Muscle of back (tissue), 13 donors: ENCODE measurements at places on chromosomes 1 and 21.

DNA sequence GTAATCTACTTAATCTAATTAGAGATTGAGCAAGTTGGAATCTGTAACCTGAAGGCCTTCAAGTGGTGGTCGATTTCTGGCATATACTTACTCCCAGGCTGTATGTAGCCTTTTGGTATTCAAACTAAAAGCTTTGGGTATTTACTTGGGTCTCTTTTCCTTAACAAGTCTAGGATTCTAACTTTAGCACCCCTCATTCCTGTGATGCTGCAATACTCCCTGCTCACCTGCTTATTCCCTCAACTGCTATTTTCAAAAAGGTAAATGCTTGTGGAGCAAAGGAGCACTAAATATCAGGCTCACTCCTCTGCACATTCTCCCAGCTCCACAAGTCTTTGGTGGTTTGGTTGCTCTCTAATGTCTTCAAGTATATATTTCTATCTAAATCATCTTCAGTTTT lies 68.0 kb upstream of the CYYR1 start:
- no peak for DNase-seq

DNA sequence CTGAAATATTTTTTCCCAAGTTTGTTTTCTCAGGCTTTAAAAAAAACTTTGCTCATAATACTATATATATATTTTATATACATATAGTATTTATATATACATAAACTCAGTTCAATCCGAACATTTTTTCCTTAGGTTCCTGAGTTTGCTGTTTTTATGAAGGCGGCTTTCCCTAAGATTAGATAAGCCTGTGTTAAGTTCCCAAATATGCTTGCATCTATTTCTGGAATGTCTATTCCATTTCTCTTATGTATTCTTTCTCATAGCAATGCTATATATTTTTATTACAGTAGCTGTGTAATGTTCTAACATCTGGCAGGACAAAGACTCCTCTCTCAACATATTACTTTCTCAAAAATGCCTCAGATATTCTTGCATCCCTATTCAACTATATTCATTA lies 45.9 kb downstream of the ADSS2 start:
- no peak for DNase-seq

DNA sequence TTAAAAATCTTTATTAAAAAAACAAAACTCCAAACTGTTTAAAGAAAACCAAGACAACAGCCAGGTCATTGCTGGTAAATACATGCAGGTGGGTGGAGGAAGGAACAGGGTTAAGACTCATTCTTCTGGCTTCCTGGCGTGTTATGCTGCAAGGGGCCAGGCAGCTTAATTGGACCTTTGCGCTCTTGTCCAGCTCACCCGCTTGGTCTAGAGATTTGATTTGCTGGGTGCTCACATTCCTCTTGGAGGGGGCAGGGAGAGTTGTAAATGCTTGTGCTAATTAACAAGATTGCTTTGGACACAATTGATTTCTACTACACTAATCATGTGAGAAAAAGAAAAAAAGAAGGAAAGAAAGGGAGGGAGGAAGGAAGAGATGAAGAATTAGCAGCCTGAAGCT lies 10.5 kb downstream of the CEP104 start:
- no peak for DNase-seq

- DNase-seq: peak; percentile 79
Measured at GRCh38 chr21:45011911-45012661, 62.3 kb upstream of the ADARB1 start.

DNA sequence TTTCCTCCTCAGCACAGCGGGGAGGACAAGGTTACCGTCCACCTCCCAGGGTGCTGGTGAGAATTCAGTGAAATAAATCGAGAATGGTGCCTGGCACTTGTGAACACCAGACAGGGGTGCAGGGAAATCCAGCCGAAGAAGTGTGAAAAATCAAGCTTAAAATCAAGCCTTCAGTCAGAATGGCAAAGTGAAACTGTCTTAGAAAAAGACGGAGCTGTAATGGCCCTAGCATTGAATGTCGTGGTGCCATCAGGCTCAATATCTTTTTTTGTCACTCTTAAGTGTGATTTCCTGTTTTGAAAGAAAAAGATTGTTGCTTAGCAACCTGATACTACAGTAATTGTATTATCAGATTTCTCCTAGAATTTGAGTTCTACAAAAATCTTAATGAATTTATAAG lies 22.1 kb downstream of the EDARADD start:
- no peak for DNase-seq

GRCh38 chr21:31558189-31558961 lies 101.1 kb upstream of the SOD1 start:
- DNase-seq: no peak

- DNase-seq: no peak
Measured at GRCh38 chr1:78301141-78301540, 189.6 kb upstream of the PTGFR start.

GRCh38 chr1:56374026-56374974 lies 205.1 kb downstream of the PLPP3 start:
- DNase-seq: peak; percentile 66

GRCh38 chr1:14765773-14766172 lies 167.3 kb downstream of the KAZN start:
- DNase-seq: no peak

- no peak for DNase-seq
Measured at GRCh38 chr1:70979881-70980280, 67.7 kb downstream of the PTGER3 start.

GRCh38 chr1:209455145-209455544 lies 128.4 kb upstream of the CAMK1G start:
- no peak for DNase-seq

DNA sequence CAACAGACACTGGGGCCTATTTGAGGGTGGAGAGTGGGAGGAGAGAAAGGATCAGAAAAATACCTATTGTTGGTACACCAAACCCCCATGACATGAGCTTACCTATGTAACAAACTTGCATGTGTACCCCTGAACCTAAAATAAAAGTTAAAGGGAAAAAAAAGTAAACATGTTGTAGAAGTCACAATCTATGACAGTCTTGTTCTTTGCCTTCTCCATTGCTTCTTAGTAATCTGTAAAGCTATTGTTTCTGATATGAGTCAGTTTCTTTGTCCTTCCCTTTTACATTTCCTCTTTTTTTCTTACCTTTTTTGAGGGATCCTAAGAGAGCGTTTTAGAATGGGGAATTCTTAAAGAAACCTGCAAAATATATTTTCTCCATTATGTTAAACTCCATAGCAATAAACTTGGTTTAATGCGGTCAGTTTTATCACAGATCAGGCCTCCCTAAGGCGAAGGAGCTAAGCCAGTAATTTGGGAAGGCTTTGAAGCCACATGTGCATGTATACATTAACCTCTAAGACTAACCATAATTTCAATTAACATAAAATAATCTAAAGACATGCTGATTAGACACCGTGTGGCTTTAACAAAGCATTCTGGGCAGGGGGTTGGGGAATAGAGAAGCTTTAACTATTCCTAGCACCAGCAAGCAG lies 77.8 kb upstream of the C1orf105 start:
- no peak for DNase-seq

DNA sequence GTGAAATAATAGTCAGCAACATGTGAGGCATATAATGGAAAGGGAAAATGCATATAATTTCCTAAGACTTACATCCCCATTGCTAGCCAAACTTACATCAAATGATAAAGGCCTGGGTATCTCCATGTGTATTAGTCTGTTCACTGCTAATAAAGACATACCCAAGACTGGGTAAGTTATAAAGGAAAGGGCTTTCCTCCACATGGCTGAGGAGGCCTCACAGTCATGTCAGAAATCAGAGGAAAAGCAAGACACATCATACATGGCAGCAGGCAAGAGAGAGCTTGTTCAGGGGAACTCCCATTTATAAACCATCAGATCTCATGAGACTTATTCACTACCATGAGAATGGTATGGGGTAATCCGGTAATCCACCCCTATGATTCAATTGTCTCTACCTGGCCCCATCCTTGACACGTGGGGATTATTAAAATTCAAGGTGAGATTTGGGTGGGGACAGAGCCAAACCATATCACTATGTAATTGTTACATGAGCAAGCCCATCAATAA lies 161.5 kb upstream of the SAMSN1 start:
- DNase-seq: no peak

DNA sequence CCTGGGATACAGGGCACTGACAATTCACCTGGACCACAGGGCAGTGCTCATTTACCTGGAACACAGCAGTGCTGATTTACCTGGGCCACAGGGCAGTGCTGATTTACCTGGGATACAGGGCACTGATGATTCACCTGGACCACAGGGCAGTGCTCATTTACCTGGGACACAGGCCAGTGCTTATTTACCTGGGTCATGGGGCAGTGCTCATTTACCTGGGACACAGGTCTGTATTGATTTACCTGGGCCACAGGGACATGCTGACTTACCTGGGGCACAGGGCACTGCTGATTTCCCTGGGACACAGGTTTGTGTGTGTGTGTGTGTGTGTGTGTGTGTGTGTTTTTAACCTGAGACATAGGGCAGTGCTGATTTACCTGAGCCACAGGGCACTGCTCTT lies 261.7 kb downstream of the MATN1 start:
- no peak for DNase-seq

- DNase-seq: no peak
Measured at GRCh38 chr1:119228335-119229080, 88.1 kb upstream of the WARS2 start.

- no peak for DNase-seq
Measured at GRCh38 chr1:148160343-148161052, 8.4 kb upstream of the NBPF11 start.

DNA sequence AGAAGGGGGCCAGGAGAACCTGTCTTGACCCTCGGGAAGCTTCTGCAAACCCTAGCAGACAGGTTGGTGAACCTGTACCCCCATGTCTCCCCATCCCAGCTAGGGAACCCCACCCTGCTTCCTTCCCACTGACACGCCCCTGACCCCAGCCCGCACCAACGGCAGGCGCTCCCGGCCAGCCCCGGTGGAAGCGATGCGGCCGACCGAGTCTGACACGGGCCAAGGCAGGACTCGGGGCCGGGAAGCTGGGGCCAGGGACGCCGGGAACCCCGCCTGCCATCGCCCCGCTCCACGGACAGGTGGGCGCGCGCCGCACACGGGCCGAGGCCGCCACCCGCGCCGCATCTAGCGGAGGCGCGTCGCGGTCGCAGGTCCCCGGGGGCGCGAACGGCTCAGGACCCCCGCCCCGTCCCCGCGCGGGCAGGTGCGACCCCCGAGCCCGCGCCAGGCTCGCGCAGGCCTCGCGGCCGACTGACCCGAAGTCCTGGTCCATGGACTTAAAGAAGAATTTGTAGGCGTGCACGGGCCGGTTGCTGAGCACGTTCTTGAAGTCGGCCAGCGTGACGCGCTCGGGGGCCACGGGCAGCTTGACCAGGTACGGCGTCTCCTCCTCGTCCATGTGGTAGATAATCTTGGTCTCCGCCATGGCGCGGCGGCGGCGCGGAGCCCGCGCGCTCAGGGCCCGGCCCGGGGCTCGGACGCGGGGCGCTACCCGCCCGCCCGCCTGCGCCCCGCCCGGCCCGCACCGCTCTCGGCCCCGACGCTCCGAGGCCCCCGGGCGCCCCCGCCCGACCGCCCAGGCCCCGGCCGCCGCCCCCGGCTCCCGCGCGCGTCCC lies 580 bp downstream of the DVL1 start:
- DNase-seq: no peak

DNA sequence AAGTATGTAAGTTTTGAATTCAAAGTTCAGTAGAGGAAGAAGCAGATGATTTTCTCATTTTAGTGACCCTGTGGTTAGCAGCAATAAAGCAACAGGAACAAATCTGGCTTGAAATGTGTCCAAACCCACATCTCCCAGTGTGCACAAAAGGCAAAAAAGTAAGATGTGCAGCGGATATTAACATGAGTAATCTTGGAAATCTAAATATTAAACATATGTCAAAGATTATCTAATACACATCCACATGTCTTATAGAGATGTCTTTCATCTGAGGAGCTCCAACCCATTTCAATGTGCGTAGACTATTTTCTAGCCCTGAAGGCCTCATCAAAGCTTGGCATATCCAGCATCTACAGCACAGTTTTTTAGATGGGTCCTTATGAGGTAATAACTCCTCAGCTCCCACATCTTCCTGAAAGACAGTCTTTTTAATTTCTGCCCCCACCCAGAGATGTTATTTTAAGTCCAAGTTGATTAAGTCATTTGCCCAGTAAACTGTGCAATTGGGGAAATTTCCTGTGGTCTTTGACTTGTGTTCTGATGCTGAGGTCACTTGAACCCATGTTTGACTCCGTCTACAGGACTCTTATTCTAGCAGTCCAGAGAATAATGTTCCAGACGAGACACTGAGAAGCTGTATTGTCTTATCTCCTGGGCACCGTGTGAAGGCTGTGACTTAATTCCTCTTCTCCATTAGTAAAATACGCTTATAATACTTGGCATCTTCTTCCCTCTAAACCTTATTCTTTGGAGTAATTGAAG lies 73.7 kb downstream of the LMO4 start:
- peak; percentile 93 for DNase-seq

DNA sequence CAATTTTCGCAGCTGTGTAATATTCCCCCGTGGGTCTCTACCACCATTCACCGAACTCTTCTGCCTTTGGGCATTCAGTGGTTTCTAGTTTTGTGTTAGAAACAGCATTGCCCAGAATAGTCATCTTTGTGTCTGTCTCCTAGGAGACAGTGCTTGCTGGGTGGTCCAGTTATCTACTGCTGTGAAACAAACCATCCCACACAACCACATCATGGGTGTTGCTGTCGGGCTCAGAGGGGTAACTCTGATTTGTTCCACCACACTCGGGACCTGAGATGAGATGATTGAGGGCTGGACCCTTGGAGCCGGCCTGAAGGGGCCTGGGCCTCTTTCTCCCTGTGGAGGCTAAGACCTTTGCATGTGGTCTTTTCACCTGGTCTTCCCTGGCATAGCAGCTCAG lies 427.2 kb upstream of the VAMP3 start:
- DNase-seq: no peak
